Progenitor cell of endocrine pancreas (in vitro differentiated cells): ENCODE measurements at places on chromosomes 3 and 15.
A peak's percentile ranks its signal among the peaks of the same experiment; 100 is the strongest.

DNA sequence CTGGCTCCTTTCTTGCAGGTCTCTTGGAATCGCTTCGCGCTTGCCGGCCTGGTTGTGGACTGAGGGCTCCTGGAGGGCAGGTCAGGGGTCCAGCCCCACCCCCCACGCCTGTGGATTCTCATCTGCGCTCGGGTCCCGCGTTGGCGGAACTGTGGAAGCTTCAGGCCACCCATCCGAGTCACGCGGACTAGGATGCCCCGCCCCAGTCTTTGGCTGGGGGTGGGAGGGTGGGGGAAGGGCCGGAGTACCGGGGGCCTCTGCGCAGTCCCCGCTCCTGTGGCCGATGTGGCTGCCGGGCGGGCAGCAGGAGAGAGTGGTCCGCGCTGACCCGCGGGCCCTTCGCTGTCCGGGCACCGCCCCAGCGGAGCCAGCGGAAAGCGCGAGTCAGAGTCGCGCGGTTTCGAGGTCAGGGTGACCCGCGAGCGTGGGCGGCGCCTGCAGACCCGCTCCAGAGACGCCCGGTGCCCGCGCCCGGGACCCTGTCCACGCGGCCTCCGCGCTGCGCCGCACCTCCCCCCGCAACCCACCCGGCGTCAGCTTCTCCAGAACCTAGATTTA lies 114.2 kb downstream of the KLF13 start:
- H3K27me3 ChIP-seq = peaks cover 34% of the 10 kb centered on the region
- no peaks in the 10 kb centered on the region for H3K36me3 ChIP-seq
- no peak for DNase-seq
- H3K4me1 ChIP-seq = no peaks in the 10 kb centered on the region
- H3K4me3 ChIP-seq = peak overlapping the region; percentile 62

- peaks cover 15% of the 10 kb centered on the region for H3K36me3 ChIP-seq
- H3K27me3 ChIP-seq = peaks cover 1% of the 10 kb centered on the region
- H3K4me3 ChIP-seq = no peak overlapping the region
- peaks cover 6% of the 10 kb centered on the region for H3K4me1 ChIP-seq
- no peak overlapping the region for H3K27ac ChIP-seq
Observed at GRCh38 chr3:195699388-195699771, 21.4 kb upstream of the MUC20 start.

GRCh38 chr3:100189444-100189964 lies 71.3 kb upstream of the TBC1D23 start:
- H3K4me1 ChIP-seq = no peaks in the 10 kb centered on the region
- no peaks in the 10 kb centered on the region for H3K36me3 ChIP-seq
- no peak overlapping the region for H3K4me3 ChIP-seq
- DNase-seq = no peak

GRCh38 chr3:136187868-136188267 lies 8.3 kb downstream of the MSL2 start:
- no peak for DNase-seq
- no peaks in the 10 kb centered on the region for H3K27me3 ChIP-seq
- H3K4me1 ChIP-seq = peaks cover 35% of the 10 kb centered on the region
- H3K36me3 ChIP-seq = no peaks in the 10 kb centered on the region

DNA sequence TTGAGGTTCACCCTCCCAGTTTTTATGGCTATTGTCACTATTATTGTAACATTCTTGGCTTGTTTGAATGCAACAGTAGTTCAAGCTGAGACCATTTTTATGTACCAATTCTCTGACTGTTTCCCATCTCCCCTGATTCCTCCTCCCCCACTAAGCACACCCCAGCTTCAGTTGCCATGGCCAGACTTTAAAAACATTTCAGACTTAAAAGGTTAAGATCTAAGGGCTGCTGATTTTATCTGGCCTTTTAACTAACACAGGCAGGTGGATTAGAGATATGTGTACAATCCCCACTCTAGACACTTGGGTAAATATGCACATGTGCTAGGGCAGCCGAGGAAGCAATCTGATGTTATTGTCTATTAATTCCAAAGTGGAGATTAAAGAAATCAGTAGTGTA lies 386.3 kb upstream of the NR2F2 start:
- no peaks in the 10 kb centered on the region for H3K36me3 ChIP-seq
- no peak overlapping the region for H3K4me3 ChIP-seq
- peaks cover 9% of the 10 kb centered on the region for H3K4me1 ChIP-seq
- no peak for DNase-seq
- H3K27me3 ChIP-seq = no peaks in the 10 kb centered on the region

- H3K36me3 ChIP-seq = no peaks in the 10 kb centered on the region
- H3K27ac ChIP-seq = no peak overlapping the region
- H3K4me1 ChIP-seq = peaks cover 2% of the 10 kb centered on the region
- no peak overlapping the region for H3K4me3 ChIP-seq
- no peaks in the 10 kb centered on the region for H3K27me3 ChIP-seq
Observed at GRCh38 chr3:67685499-67685898, 31.1 kb upstream of the SUCLG2 start.

GRCh38 chr3:105715372-105715771 lies 153.4 kb downstream of the CBLB start:
- DNase-seq = no peak
- peaks cover 30% of the 10 kb centered on the region for H3K36me3 ChIP-seq
- H3K27me3 ChIP-seq = no peaks in the 10 kb centered on the region
- no peak overlapping the region for H3K27ac ChIP-seq

DNA sequence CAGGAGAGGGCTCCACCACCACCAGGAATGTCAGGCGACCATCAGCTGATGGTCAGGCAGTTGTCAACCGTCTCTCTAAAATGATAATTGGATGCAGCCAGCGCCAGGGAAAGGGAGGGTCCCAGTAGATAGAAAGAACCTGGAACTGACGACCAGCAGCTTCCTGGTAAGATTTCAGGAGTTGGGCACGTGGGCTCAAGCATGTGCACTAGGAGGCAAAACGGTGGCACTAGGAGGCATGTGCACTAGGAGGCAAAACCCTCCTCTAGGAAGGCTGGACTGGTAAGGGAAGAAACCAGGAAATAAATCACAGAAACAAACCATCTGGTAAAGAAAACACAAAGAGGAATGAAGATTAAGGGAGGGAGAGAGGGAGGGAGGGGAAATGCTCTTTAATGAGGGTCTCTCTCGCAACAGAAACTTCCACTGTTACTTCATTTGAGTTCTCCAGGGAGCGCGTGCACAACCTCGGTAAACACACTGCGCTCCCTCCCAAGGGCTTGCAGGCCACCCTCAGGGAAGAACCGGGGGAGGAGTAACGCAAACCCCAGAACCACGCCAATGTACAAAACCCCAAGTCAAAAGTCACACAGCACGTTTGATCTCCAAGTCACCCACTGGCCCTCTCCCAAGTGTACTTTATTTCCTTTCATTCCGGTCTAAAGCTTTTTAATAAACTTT lies 116.7 kb downstream of the XXYLT1 start:
- peaks cover 4% of the 10 kb centered on the region for H3K36me3 ChIP-seq
- H3K4me1 ChIP-seq = peaks cover 33% of the 10 kb centered on the region
- H3K4me3 ChIP-seq = no peak overlapping the region
- H3K27me3 ChIP-seq = peaks cover 38% of the 10 kb centered on the region
- peak overlapping the region; percentile 57 for H3K27ac ChIP-seq
- DNase-seq = no peak

DNA sequence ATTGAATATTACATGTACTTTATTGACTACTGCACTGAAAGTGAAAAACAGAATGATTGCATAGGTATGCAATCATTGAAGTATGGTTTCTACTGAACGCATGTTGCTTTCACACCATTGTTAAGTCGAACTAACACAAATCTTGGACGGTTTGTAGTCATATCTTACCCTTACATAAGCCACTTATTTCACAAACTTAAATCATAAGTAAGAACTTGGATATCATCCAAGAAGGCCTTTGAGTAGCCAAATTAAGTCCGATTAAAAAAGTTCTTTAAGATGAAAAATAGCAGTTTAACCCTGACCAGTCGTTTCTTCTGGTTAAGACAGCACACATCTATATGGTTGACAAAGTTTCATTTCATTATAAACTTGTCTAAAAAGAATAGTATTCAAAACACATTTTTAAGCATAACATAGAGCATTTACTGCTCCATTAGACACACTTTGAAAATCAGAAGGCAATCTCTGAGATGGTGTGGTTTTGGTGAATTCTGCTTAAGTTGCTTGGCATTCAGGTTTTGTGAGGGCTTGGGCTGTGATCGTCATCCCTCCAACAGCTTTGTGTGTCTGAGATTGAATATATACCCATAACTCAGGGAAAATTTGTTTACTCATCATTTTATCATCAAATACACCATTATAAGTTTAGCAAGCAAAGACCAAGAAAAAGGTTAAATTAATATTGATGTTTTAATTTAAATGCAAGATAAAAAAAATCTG lies 92.2 kb downstream of the NFKBIZ start:
- H3K27ac ChIP-seq = no peak overlapping the region
- H3K36me3 ChIP-seq = no peaks in the 10 kb centered on the region
- H3K4me3 ChIP-seq = no peak overlapping the region
- no peak for DNase-seq
